ENCODE measurements at places on chromosomes 6 and 20.

- H3K4me1 ChIP-seq: peaks cover 5% of the 10 kb centered on the region
- no peak overlapping the region for H3K27ac ChIP-seq
- DNase-seq: no peak
- H3K36me3 ChIP-seq: no peaks in the 10 kb centered on the region
- no peak overlapping the region for H3K4me3 ChIP-seq
Observed at GRCh38 chr6:46058951-46059350, 43.3 kb upstream of the CLIC5 start.

- H3K4me3 ChIP-seq: no peak overlapping the region
- no peaks in the 10 kb centered on the region for H3K4me1 ChIP-seq
- no peaks in the 10 kb centered on the region for H3K36me3 ChIP-seq
- no peaks in the 10 kb centered on the region for H3K27me3 ChIP-seq
- no peak for DNase-seq
Observed at GRCh38 chr6:113587078-113587699, 270.0 kb upstream of the MARCKS start.

GRCh38 chr6:43774776-43775534, 4.9 kb downstream of the VEGFA start:
- H3K27me3 ChIP-seq: peaks cover 8% of the 10 kb centered on the region
- no peak overlapping the region for H3K4me3 ChIP-seq
- H3K4me1 ChIP-seq: peaks cover 9% of the 10 kb centered on the region
- no peaks in the 10 kb centered on the region for H3K36me3 ChIP-seq
- H3K27ac ChIP-seq: no peak overlapping the region

DNA sequence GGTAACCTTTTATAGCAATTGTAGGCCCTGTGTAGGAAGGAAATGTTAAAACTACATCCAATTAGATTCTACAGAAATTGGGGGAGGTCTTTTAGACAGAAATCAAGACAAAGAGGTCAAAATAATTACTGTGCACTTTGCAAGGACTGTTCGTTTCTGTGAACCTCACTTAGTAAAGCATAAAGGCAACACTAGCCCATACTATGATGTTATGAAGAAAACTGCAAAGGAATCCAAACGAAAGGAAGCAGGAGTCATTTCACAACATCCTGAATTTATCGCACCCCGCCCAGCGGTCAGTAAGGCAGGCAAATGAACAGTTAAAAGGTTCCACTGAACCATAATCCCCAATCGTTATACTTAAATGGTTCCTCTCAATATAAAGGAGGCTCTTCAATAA, 429.5 kb upstream of the ARID1B start:
- H3K4me1 ChIP-seq: no peaks in the 10 kb centered on the region
- no peak overlapping the region for H3K27ac ChIP-seq
- H3K4me3 ChIP-seq: no peak overlapping the region
- no peaks in the 10 kb centered on the region for H3K36me3 ChIP-seq

GRCh38 chr6:51901766-51902764, 185.3 kb downstream of the PKHD1 start:
- no peak for DNase-seq
- no peak overlapping the region for H3K27ac ChIP-seq
- no peak overlapping the region for H3K4me3 ChIP-seq
- H3K4me1 ChIP-seq: no peaks in the 10 kb centered on the region
- H3K27me3 ChIP-seq: no peaks in the 10 kb centered on the region

DNA sequence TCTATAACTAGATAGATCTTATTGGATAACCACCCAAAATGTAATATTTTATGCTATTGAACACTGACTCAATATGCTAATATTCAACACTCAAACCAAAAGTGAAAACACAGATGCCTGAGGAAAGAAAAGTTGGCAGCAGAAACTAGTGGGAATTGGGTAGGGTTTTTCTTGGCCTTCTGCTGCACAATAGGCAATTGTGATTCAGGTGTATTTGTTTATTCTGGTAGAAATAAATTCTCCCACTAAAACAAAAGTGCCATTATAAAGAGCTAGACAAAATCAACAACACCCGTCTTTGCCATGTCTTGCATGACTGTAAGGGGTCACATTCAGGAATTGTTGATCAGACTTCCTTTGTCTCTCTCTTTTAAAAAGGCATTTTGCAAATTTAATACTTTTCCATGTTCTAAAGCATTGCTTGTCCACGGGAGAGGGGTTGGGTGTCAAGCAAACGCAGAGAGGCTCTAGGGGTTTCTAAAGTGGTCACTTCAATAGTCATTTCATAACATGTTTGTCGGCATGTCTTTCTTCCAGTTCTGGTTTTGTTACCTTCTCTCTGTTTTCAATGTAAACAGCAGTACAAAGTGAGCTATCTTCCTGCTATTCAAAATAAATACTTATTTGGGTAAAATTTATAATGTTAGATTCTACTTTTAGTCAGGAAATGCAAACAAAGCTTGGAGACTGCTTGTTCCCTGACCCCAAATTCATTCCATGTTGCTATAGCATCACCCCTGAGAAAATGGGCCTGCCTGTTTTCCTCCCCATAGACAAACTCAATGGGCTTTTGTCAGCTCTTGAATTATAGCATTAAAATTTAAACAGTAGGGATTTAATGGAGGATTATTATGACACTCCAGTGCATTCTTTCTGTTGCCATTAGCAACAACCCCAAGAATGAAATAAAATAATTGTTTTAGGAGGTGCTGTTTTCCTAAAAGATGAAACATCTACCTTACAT, 217.0 kb upstream of the CCN2 start:
- no peaks in the 10 kb centered on the region for H3K4me1 ChIP-seq
- H3K27me3 ChIP-seq: no peaks in the 10 kb centered on the region
- no peak overlapping the region for H3K4me3 ChIP-seq
- DNase-seq: no peak

DNA sequence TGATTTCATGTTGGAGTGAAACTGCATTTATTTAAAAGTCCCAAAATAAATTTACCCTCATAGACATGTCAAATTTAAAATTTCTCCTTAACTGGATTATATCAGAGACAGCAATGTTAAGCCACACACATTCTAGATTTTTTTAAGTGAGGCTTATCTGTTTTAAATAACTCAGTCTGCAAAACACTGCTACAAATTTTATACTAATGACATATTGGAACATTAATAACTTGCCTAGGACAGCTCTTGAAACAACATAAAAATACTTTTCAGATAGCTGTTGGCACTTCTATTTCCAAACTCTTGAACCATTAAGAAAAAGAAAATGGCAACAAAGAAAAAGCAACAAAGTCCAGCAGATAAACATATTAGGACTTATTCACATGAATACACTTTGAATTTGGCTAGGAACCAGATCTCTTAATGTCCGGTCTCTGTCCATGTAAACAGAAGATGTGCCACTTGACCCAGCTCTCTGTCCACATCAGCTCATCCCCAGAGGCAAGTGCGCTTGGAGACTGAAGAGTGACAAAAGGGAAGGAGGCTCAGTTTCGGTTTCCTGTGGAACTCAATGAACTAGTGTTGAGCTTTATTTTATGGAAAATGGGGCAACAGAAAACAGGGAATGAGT, 219.3 kb upstream of the THBS2 start:
- DNase-seq: no peak

DNA sequence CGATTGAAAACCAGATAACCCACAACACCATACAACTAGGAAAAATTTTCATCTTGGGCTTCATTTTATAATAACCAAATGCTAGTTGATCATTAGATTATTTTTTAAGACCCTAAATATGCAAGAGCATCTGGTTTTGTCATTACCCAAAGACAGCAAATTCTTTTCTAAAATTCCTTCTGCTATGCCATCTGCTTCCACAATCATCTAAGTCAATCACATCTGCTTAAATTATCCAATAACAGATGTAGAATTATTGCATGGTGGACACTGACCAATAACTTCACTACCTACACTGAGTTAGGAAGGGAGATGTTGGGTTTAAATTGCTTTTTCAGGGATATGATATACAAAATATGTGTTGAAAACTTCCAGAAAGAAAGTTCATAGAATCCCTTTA, 41.9 kb downstream of the PKHD1 start:
- no peak for DNase-seq
- no peaks in the 10 kb centered on the region for H3K36me3 ChIP-seq
- no peaks in the 10 kb centered on the region for H3K27me3 ChIP-seq
- H3K4me3 ChIP-seq: no peak overlapping the region
- H3K4me1 ChIP-seq: no peaks in the 10 kb centered on the region
- no peak overlapping the region for H3K27ac ChIP-seq

DNA sequence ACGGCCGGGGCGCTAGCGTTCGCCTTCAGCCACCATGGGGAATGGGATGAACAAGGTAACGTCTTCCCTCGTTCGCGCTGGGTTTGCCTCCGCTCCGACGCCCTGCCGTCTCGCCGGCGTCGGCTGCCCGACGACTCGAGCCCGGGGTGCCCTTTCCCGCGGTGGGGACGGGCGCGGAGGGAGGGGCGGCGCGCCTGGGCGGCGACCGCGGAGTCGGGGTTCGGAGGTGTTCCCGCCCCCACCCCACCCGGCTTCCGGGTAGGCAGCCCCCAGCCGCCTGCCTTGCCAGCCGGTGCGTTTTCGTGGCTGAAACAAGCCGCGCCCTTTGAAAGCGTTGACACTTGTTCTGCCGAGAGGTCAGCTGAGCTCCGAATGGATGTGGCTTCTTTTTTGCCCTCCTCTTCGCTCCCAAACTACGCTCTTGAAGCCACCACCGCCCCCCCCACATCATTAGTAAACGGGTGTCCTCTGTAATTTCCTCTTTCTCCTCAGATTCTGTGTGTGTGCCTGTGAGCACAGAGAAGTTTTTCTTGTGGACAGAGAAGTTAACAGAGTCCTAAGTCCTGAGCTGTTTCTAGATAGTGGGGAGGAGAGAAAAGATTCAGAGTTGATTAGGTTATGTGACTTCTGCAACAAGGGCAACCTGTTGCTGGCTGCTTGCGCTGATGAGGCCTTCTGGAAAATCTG, 362 bp downstream of the DUSP22 start:
- H3K27me3 ChIP-seq: no peaks in the 10 kb centered on the region
- H3K4me3 ChIP-seq: peak overlapping the region; percentile 63
- H3K4me1 ChIP-seq: peaks cover 12% of the 10 kb centered on the region
- DNase-seq: peak; percentile 64
- H3K36me3 ChIP-seq: no peaks in the 10 kb centered on the region

GRCh38 chr6:152356662-152357061, 280.5 kb downstream of the SYNE1 start:
- no peak overlapping the region for H3K27ac ChIP-seq
- H3K27me3 ChIP-seq: no peaks in the 10 kb centered on the region
- DNase-seq: no peak
- peaks cover 5% of the 10 kb centered on the region for H3K36me3 ChIP-seq
- H3K4me3 ChIP-seq: no peak overlapping the region
- no peaks in the 10 kb centered on the region for H3K4me1 ChIP-seq

- DNase-seq: no peak
- H3K27me3 ChIP-seq: no peaks in the 10 kb centered on the region
- H3K4me3 ChIP-seq: no peak overlapping the region
- no peaks in the 10 kb centered on the region for H3K4me1 ChIP-seq
- no peak overlapping the region for H3K27ac ChIP-seq
- H3K36me3 ChIP-seq: no peaks in the 10 kb centered on the region
Observed at GRCh38 chr6:112503091-112503596, 156.0 kb downstream of the RFPL4B start.

DNA sequence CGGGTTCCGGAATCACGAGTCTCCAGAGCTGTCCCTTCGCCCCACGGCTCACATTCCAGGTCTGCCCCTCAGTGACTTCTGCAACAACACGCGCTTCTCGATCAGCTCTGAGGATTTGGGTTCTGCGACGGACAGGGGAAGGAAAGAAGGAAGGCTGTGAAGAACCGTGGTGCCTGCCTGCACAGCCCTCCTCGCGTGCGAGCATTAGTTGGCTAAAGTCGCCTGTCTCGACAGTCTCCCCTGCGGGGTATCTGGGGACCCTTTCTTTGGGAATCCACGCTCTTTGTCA, 23.1 kb downstream of the VPS52 start:
- H3K4me3 ChIP-seq: peak overlapping the region; percentile 81
- no peaks in the 10 kb centered on the region for H3K27me3 ChIP-seq
- H3K27ac ChIP-seq: peak overlapping the region; percentile 96
- DNase-seq: no peak

DNA sequence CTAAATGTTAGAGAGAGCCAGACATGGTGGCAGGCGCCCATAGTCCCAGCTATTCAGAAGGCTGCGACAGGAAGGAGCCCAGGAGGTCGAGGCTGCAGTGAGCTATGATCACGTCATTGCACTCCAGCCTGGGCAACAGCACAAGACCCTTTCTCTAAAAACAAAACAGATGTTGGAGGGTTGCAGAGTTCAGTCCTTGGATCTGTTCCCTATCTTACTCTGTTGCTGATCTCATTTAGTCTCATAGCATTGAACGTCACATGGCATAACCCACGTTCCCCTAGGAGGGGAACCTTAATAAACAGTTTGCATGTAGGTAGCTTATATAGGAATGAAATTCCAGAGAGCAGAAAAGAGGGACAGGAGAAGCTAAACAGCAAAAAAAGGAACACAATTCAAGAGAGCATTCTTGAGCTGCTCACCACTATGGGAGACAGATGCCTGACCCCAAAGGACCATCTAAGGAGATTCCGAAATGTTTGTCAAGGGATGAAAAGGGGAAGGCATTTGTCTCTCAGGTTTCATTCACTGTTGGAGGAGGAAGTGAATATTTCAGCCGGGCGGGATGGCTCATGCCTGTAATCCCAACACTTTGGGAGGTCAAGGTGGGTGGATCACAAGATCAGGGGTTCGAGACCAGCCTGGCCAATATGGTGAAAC, 54.6 kb upstream of the PIM1 start:
- no peak for DNase-seq
- no peak overlapping the region for H3K4me3 ChIP-seq
- no peak overlapping the region for H3K27ac ChIP-seq
- no peaks in the 10 kb centered on the region for H3K36me3 ChIP-seq

- no peaks in the 10 kb centered on the region for H3K27me3 ChIP-seq
- H3K27ac ChIP-seq: peak overlapping the region; percentile 52
- no peaks in the 10 kb centered on the region for H3K36me3 ChIP-seq
- peaks cover 18% of the 10 kb centered on the region for H3K4me1 ChIP-seq
- DNase-seq: peak; percentile 32
Observed at GRCh38 chr6:72620871-72621290, 983 bp upstream of the KCNQ5 start.

DNA sequence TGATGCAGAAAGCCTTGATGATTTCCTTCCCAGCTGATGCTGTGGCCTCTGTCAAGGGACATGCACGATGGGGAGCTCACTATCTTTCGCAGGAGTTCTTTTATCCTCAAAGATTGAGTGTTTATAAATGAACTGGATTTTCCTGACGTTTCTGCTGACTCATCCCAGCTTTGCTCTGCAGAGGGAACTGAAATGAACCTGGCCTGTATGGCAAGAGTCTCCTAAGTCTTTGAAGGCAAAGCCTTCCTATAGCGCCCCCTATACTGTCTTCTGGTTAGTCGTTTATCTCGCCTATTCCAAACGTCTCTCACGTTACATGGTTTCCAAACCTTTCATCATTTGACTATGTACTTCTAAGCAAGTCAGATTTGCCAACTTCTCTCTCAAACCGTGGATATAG, 565.3 kb downstream of the KIF16B start:
- no peak overlapping the region for H3K27ac ChIP-seq
- H3K36me3 ChIP-seq: no peaks in the 10 kb centered on the region
- no peaks in the 10 kb centered on the region for H3K27me3 ChIP-seq
- H3K4me1 ChIP-seq: no peaks in the 10 kb centered on the region
- H3K4me3 ChIP-seq: no peak overlapping the region

DNA sequence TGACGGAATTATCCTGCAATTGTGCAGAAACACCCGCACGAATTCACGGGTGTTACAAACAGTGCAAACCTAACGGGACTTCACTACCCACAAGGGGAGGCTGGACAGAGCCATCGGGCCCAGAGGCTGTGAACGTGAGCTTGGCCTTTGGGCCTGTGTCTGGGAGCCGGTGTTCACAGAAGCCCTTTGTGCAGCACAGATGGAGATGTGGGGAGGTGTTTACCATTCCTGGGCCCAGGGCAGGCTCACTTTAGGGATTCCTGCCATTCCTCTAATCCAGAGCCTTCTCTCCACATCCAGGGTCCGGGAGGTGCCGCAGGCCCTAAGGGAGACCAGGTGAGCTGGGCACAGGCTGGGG, 15.0 kb downstream of the COL9A3 start:
- H3K27me3 ChIP-seq: no peaks in the 10 kb centered on the region
- no peak overlapping the region for H3K27ac ChIP-seq
- no peaks in the 10 kb centered on the region for H3K36me3 ChIP-seq
- H3K4me3 ChIP-seq: no peak overlapping the region

Measured in naive thymus-derived CD4-positive, alpha-beta T cell (primary cell).